ENCODE measurements at places on chromosomes 4 and X. TPM values are rescaled to one million over a fixed set of nuclear protein-coding genes. Genes with fewer than 3 reads are reported as not detected.

The PPP1R2C gene
- total RNA-seq: not detected

The P2RY4 gene
- 0.57 TPM for total RNA-seq

The AKAP14 gene
- total RNA-seq: not detected

The ZDHHC15 gene
- 2.2 TPM for total RNA-seq

The TRIM61 gene
- total RNA-seq: 0.90 TPM
